Fibroblast of the aortic adventitia (primary cell): ENCODE measurements at places on chromosomes 11 and 22. TPM values are rescaled to one million over a fixed set of nuclear protein-coding genes. Genes with fewer than 3 reads are reported as not detected.

- DNase-seq, result no peak
Measured at GRCh38 chr11:27477831-27478230, 5.2 kb upstream of the LGR4 start.

GRCh38 chr11:103047837-103048236, 44.1 kb downstream of the DCUN1D5 start:
- peak; percentile 11 for DNase-seq

OR51Q1 gene
- total RNA-seq, result not detected in 2 replicates

TUBA8 gene
- 0.72 TPM in 1 of 2 replicates, not detected in the other for total RNA-seq

NLRX1 gene
- total RNA-seq, result 16.5 and 18.3 TPM in 2 replicates
